Sigmoid colon (tissue), 7 donors: ENCODE measurements at places on chromosomes 5 and 9. TPM values are rescaled to one million over a fixed set of nuclear protein-coding genes. Genes with fewer than 3 reads are reported as not detected.

Gene LIFR
- 78.9 TPM for total RNA-seq

Gene ARID3C
- not detected for total RNA-seq

Gene ANXA2R
- 4.3 TPM for total RNA-seq

Gene CNOT6
- 21.8 TPM for total RNA-seq

Gene ZDHHC11B
- total RNA-seq = 12.7 TPM

Gene NR5A1
- not detected for total RNA-seq

DNA sequence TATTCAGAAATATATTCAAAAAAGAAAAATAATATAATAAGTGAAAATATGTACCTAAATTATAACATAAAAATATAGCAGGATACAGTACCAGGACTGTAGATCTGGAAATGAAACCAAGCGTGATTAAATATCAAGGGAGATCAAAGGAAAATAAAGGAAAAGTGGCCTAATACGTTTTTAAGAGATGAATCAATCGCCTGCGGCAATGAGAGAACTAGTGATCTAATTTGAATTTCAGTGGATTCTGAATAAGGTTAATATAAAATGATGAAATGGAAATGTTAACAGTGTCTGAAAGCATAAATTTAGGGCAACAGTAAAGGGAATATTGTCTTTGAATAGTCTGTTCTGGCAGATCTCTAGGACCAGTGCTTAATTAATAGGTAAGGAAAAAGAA, 1761.9 kb upstream of the ACO1 start:
- H3K36me3 ChIP-seq = no peaks in the 10 kb centered on the region
- no peak for DNase-seq
- no peak overlapping the region for H3K27ac ChIP-seq
- H3K4me3 ChIP-seq = no peak overlapping the region
- no peaks in the 10 kb centered on the region for H3K4me1 ChIP-seq

GRCh38 chr5:130601-131131, 38.7 kb downstream of the PLEKHG4B start:
- H3K4me1 ChIP-seq = no peaks in the 10 kb centered on the region
- no peak overlapping the region for H3K27ac ChIP-seq
- no peak for DNase-seq
- no peaks in the 10 kb centered on the region for H3K27me3 ChIP-seq
- no peaks in the 10 kb centered on the region for H3K36me3 ChIP-seq
- no peak overlapping the region for H3K4me3 ChIP-seq

GRCh38 chr5:81838307-81838906, 87.5 kb upstream of the SSBP2 start:
- no peak for DNase-seq
- no peaks in the 10 kb centered on the region for H3K27me3 ChIP-seq

- no peaks in the 10 kb centered on the region for H3K4me1 ChIP-seq
- H3K36me3 ChIP-seq = no peaks in the 10 kb centered on the region
- peak overlapping the region; percentile 90 for H3K4me3 ChIP-seq
- no peaks in the 10 kb centered on the region for H3K27me3 ChIP-seq
- no peak for DNase-seq
Measured at GRCh38 chr5:179858241-179858585, 404 bp downstream of the MRNIP start.

GRCh38 chr9:126671983-126672382, 58.3 kb downstream of the LMX1B start:
- no peak overlapping the region for H3K4me3 ChIP-seq
- H3K27ac ChIP-seq = no peak overlapping the region
- peaks cover 21% of the 10 kb centered on the region for H3K27me3 ChIP-seq

DNA sequence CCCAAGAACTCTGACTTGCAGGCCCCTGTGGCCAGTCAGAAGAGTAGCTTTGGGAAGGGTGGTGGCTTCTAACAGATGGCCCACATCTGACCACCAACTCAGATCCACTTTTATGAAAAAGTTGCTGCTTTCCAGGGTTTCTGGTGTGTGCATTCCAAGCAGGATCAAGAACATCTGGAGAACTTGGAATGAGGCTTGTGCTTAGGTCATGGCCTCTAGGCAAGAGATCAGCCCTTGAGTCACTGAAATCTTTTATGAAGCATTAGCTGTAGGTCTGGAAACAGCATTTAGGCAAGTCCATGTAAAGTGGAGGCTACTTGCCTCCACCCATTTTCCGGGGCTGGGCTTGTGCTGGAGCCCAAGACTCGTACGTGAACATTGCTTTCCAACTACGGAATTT, 433.3 kb downstream of the SH3GL2 start:
- no peak overlapping the region for H3K27ac ChIP-seq
- H3K27me3 ChIP-seq = no peaks in the 10 kb centered on the region
- no peak for DNase-seq
- no peak overlapping the region for H3K4me3 ChIP-seq

GRCh38 chr5:168317521-168318147, 26.2 kb downstream of the WWC1 start:
- H3K27me3 ChIP-seq = no peaks in the 10 kb centered on the region
- no peak overlapping the region for H3K4me3 ChIP-seq
- H3K4me1 ChIP-seq = no peaks in the 10 kb centered on the region
- H3K36me3 ChIP-seq = no peaks in the 10 kb centered on the region
- no peak overlapping the region for H3K27ac ChIP-seq
- no peak for DNase-seq

GRCh38 chr5:147712019-147712418, 70.5 kb downstream of the JAKMIP2 start:
- no peaks in the 10 kb centered on the region for H3K36me3 ChIP-seq
- DNase-seq = no peak
- H3K4me3 ChIP-seq = no peak overlapping the region
- H3K4me1 ChIP-seq = no peaks in the 10 kb centered on the region

GRCh38 chr5:177507596-177508220, 1.9 kb downstream of the DOK3 start:
- H3K36me3 ChIP-seq = peaks cover 27% of the 10 kb centered on the region
- peak overlapping the region; percentile 42 for H3K4me3 ChIP-seq
- no peak for DNase-seq
- H3K27me3 ChIP-seq = no peaks in the 10 kb centered on the region
- H3K4me1 ChIP-seq = no peaks in the 10 kb centered on the region

GRCh38 chr9:71632776-71633175, 135.5 kb downstream of the CEMIP2 start:
- no peaks in the 10 kb centered on the region for H3K27me3 ChIP-seq
- H3K27ac ChIP-seq = no peak overlapping the region
- no peaks in the 10 kb centered on the region for H3K36me3 ChIP-seq

DNA sequence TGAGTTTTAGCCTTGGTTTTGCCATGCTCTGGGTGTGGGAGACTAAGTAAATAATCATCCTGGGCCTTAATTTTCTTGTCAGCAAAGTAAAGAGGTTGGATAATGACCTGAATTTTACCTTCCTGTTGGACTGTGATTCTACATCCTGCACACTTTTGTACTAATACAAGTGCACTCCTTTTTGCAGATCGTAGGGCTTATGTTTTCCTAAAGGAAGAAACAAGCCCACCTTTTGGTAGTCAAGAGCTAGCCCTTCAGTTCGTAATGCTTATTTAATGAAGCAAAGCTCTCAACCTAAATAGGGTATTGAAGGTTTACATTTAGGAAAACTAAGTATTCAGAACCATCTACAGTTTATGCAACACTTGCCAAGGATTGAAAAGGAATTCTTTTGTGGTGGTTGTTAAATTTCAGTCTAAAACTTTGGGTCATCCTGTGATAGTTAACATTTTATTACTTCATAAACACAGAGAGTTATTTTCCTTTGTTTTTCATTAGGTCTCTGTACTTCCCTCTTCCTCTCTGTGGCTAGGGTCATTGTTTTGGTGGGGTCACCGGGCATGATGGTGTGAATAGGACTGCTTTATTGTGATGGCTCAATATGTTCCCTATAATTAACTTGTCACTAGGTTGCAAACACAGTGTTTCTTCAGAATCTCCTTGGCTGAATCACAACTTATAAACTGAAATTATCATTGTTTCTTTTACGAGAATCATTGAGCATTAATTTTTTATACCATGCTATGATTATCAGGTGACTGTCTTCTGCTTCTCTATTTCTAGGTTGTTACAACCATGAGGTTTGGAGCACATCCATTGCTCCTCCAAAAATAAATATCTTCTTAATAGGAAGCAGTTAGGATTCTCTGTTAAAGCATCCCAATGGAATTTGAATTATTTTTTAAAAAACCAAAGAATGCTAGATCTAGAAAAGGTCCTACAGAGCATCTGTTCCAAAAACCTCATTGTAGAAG, 28.5 kb downstream of the SPINK5 start:
- no peaks in the 10 kb centered on the region for H3K36me3 ChIP-seq
- no peak for DNase-seq
- no peak overlapping the region for H3K4me3 ChIP-seq
- H3K27me3 ChIP-seq = no peaks in the 10 kb centered on the region
- no peak overlapping the region for H3K27ac ChIP-seq

DNA sequence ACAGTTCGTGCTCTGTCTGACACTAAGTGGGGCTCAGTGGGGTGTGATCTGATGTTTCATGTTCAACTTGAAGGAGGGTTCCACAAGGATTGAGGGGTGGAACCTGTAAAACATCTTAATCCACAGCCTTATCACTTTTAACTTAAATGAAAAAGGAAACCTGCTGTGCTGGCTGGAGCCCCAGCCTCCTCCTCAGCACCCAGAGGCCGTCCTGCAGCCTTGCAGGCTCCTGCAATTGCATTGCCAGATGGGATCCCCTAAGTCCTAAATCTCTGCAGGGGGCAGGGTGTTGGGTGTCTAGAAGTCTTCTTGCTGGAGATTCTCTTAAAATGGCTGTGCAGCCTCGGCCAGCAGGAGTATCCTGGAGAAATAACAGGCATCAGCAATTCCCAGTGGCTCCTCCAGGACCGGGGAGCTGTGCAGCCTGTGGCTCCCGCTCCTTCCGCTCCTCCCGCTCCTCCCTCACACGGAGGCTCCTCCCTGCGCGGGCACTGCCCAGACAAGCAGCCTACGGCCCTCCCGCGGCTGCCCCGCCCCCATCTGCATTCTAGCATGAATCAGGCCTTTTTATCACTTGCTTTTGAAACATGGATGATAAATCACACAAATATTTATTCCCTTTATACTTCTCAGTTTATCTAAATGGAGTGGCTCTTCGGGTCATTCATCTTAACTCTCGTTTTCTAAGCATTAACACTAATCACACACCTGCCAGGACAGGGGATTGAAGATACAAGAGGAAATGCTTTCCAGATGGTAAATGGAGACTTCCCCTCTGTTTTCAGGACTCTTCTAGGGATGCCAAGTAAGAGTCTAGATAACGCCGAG, 131.0 kb downstream of the ADAMTS16 start:
- peaks cover 13% of the 10 kb centered on the region for H3K4me1 ChIP-seq
- no peak overlapping the region for H3K4me3 ChIP-seq
- no peak overlapping the region for H3K27ac ChIP-seq
- H3K27me3 ChIP-seq = no peaks in the 10 kb centered on the region
- peak; percentile 79 for DNase-seq

DNA sequence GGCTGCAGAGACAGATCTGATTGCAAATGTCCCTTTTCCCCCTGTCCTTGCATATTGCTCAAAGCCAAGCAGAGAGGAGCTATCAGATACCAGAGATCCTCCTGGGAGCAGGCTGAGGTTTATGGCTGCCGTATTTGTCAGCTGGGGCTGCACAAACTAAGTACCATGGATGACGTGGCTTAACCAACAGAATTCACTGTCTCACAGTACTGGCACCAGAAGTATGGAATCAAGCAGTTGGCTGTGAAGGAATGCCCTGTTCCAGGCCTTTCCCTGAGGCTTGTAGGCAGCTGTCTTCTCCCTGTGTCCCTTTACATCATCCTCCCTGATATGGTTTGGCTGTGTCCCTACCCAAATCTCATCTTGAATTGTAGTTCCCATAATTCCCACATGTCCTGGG, 2.6 kb downstream of the CFAP90 start:
- DNase-seq = no peak
- H3K36me3 ChIP-seq = no peaks in the 10 kb centered on the region
- no peak overlapping the region for H3K4me3 ChIP-seq

- H3K4me3 ChIP-seq = no peak overlapping the region
- H3K27ac ChIP-seq = no peak overlapping the region
- H3K27me3 ChIP-seq = no peaks in the 10 kb centered on the region
- no peak for DNase-seq
- H3K36me3 ChIP-seq = no peaks in the 10 kb centered on the region
Measured at GRCh38 chr5:55546947-55547346, 12.2 kb upstream of the PLPP1 start.

DNA sequence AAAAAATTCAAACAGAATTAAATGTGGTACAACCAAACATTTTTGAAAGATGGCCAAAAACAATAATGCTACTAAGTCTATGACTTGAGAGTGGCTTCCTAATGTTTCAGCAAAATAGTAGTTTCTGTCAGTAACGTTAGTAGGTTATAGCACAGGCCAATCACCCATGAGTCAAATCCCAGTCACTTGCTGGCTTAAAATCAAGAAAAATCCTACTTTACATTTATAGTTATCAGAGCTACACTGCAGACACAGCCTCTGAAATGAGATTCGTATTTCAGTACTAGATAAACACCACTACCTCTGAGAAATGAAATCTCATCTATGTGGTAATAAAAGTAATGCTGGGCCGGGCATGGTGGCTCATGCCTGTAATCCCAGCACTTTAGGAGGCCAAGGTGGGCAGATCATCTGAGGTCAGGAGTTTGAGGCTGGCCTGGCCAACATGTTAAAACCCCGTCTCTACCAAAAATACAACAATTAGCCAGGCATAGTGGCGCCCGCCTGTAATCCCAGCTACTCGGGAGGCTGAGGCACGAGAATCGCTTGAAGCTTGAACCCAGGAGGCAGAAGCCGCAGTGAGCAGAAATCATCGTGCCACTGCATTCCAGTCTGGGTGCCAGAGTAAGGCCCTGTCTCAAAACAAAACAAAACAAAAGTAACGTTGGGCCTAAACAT, 6.1 kb downstream of the ZDHHC21 start:
- no peak for DNase-seq
- H3K27ac ChIP-seq = no peak overlapping the region
- no peaks in the 10 kb centered on the region for H3K36me3 ChIP-seq
- peaks cover 6% of the 10 kb centered on the region for H3K4me1 ChIP-seq
- H3K4me3 ChIP-seq = no peak overlapping the region

DNA sequence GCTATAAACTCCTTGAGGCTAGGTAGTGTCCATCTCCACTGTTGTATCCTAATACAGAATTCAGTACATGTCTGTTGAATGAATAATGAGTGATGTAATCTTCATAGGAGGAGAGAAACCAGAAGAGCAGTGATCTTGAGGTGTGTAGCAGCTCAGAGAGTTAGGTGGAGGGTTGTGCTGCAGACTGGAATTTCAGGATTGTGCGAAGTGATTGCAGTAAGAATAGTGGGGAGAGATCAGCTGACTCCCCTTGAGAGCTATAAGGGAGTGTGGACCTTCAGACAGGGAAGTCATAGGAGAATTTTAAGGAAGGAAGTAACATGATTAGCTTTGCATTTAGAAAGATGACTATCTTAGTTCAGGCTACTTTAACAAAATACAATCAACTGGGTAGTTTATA, 4.4 kb downstream of the SNX24 start:
- DNase-seq = no peak
- H3K36me3 ChIP-seq = no peaks in the 10 kb centered on the region
- H3K4me3 ChIP-seq = no peak overlapping the region
- H3K4me1 ChIP-seq = peaks cover 13% of the 10 kb centered on the region
